Stimulated activated CD4-positive, alpha-beta T cell treated with anti-CD3 and anti-CD28 coated beads, Interleukin-1b, Interleukin-23, amount 100 ng/mL, for 4 hours (primary cell): ENCODE measurements at places on chromosomes 6 and 20.

GRCh38 chr6:818196-818595 is 125.3 kb upstream of the EXOC2 start:
- no peak for DNase-seq

DNA sequence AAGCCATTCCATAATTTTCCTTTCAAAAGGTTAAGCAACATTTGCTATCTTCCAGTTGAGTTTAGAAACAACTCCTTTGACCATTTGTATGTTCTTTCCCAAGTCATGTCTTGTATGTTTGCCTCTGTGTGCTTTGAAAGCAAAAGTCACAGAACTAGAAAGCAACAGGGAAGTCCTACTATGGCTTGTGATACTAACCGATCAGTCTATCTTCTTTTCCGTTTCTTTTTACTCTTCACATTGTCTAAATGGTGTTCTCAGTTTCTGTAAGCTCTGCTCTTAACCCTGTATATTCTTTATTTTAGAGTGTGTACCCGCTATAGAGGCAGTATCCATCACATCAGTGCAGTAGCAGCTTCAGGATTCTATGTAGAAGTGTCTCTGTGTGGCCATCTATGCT is 32.9 kb downstream of the TMEM244 start:
- no peak for DNase-seq

DNA sequence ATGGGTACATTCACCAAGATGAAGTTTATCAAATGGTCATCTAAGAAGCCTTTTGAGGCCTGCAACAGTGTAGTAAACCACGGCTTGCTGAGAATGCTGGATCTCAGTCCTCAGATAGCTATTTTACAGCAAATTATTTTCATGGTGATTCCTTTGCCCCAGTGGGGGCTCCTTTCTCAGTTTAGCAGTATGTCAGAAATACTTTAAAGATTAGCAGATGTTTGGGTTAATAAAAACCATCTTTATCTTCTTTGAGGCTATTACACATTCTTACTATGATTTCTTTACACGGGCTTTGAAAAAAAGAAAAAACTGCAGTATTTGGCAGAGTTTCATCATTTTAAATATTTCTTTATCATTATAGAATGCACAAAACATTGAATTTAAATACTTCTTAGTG is 10.7 kb downstream of the MYLIP start:
- no peak for DNase-seq

DNA sequence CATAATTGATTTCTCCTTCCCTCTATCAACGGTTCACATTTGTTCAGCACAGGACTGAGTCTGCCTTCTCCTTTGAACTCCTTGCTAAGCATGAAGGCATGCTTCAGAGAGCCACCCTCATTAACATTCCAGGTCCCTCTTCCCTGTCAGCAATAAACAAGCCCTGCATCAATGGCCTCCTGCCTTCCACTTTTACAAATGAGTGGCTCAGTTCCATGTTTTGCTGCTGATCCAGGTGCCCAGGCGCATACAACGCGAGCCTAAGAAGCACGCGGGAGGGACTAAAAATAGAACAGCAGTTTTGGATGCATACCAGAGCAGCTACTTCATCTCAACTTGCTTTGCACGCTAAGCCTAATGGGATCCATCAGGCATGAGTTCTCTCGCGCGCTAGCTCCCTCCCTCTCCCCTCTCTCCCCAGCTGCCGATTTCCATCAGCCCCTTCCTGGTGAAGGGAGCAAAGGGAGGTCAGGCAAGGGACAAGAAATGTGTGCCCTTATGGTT is 53.4 kb downstream of the TRAF3IP2 start:
- no peak for DNase-seq

GRCh38 chr20:19757487-19758132 is 448 bp upstream of the RIN2 start:
- DNase-seq = no peak

GRCh38 chr6:157728183-157728881 is 94.7 kb upstream of the SNX9 start:
- DNase-seq = no peak

DNA sequence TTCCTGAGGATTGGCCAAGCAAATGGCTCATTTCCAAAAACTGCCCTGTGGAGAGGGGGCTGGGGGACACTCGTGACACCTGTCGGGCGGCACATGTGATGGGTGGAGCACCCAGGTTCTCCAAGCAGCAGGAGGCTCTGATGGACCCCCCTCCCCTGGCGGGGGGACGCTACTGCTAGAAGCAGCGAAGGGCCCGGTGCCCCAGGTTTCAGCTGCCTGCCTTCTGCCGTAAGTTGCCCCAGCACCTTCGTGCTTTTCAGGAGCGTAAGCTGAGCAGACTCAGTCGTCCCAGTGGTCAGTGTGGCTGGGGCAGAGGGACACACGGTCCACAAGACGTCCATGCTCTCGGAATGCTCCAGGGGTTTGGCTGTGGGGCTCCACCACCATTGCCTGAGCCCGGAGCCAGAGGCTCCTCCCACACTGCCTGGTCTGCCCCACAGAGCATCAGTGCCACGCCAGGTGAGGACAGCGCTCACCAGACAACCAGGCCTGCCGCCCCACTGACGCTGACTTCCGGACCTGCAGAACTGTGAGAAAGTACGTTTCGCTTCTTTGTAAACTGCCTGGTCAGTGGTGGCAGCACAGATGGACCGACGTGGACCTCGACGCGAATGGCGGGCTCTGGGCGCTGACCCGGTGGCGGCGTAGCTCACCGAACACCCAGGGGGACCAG is 4.1 kb upstream of the ADRM1 start:
- DNase-seq = no peak

GRCh38 chr6:33745548-33745947 is 1.2 kb downstream of the IP6K3 start:
- DNase-seq = no peak

GRCh38 chr20:24918579-24919566 is 30.2 kb upstream of the CST7 start:
- DNase-seq = no peak

DNA sequence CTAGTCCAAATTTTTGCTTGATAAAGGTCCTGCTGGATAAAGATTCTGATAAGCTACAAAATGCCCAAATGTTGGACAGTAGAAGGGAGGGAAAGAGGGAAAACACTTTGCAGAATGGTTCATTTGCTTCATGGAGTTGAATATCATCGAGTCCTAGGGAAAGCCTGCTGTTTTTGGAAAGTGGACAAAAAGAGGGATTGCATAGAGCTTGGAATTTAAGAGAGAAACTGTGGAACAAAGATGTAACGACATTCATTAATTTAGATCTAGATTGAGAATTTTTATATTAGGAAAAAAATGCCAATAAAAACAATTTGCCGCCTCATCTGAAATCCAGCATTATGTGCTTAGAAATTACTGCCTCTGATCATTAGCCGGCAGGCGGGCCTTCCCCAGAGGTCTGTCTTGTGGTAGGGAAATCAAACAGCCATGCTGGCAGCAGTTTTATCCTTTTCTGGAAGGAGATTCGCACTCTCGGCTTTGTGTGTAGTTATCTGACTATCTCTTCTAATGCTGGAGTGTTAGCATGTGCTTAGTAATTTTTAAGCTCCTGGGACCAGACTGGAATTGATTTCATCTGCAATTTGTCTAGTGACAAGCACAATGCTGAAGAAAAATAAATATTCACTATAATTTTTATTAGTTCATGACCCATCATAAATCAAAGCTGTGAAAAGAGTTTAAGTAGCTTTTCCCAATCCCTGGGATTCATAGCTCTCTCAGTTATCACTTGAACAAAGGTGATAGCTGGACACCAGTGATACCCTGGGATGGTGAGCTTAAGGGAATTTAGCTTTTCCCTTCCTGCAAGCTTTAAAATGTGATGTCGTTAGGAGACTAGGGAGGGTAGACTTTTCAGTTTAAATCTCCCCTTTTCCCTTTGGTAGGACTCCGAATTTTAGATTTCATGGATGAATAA is 329.5 kb downstream of the PRL start:
- DNase-seq = no peak

DNA sequence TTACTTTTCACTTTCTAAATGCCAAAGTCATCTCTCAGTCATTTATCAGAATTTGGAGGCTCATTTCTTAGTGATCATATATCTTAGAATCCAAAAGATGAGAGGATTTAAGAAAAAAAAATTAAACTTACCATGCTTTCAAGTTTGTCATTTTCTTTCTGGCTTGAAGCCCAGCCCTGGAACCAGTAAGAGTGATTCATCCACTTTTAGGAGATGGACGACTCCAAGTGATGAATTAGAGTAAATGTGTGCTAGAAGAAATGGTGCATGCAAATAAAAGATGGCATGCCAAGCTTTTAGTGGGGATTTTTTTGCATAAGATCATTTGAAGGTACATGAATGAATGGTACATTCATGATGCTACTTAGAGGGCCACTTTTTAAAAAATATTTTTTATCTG is 20.1 kb downstream of the PLCB1 start:
- no peak for DNase-seq

DNA sequence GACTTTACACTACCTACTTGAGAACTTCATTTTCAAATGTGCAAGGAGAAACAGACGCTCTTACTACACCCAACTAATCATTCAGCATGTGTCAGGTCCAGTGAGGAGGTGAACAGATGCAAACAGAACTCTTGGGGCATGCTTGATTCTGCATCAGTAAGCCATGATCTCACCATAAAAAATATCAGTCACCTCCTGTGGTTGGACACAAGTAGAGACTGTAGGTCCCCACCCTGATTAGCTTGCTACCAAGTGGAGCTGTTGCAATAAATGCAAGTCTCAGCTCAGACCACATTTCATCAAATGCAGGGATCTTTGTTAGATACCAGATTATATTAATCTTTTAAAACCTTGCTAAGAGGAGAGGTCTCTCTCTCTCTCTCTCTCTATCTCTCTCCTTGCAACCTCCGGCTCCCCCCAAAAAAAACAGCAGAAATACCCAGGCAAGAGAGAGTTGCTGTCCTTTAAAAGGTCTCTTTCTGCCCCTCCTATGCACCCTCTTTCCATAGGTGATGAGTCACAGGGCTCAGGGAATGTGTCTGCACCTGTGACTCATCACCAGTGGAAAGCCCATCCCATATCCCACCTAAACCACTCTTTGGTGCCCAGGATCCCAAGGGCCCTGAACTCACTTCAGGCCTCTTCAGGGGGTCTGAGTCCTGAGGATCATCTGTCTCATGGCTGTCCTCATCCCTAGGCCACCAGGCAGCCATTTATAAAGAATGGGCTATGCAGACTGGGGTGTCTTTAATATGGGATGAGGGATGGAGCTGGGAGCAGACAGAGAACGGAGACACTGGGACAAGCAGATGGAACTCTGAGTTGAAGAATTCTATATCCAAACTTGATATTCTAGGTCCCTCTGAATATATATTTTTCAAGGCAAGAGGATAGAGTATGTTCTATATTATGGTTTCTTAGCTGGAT is 154.5 kb downstream of the QRSL1 start:
- no peak for DNase-seq
